ENCODE measurements at places on chromosomes 5 and 9.

- DNase-seq, result no peak
Measured at GRCh38 chr9:13615660-13616490, 336.4 kb upstream of the MPDZ start.

- no peak for DNase-seq
Measured at GRCh38 chr9:12060811-12061210, 632.4 kb upstream of the TYRP1 start.

- DNase-seq, result peak; percentile 7
Measured at GRCh38 chr5:98839469-98840383, 66.3 kb downstream of the RGMB start.

DNA sequence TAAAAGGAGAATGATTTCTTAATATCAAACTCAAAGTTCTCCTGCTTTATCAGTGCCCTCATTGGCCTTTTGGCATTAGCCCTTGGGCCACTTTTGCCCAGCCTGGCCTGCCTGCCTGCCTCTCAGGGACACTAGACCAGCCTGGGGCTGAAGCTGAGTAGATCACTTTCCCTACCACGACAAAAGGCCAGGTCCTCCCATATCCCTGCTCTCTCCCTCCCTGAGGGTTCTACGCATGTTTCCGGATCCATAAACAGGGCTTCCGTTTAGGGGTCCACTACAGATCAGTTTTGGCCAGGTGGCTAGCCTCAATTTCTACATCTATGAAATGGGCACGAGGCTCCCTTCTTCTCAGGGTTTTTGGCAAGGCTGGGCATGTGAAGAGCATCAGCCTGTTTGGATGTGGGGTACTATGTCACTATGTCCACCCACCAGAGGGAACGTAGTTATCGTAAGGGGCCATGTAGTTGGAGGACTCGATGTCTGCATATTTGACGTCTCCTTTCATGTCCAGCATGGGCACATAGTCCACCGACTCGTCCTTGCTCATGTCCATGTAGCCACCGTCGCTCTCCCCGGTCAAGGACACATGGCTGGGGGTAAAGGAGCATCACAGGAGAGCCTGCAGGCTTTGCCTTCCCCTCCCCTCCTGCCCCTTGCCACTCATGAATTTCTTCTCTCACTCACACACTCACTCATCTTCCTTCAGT lies 34.0 kb downstream of the PDGFRB start:
- DNase-seq, result no peak

DNA sequence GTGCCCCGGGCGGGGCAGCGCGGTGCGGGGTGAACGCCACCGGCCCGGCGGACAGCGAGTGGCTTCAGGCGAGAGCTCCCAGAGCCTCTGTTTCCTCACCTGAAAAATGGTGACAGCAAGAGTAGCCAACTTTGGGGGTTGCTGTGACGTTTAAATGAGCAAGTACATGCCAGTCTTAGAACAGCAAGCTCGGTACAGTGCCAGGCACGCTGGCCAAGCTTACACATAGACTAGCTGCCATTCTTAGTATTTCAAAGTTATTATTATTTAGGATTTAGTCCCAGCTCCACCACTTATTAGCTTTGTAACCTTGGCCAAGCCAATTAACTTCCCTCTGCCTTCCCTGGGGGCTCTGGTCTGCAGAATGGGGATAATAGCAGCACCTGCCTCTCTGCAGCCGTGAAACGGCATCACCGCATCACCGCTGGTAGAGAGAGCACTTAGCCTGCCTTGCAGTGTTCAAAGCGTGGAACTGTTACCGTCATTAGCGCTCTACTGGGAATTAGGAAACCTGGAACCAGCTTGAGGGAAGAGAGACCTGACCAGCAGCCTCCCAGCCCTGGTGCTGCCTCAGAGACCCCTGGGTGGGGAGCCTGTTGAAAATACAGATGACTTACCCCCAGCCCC lies at the start of gene C9orf50:
Gene C9orf50, minus strand, starts transcription at position 433 of the 627 bp plus-strand sequence. CDS start 527 bp downstream, outside the sequence.
- DNase-seq, result no peak

DNA sequence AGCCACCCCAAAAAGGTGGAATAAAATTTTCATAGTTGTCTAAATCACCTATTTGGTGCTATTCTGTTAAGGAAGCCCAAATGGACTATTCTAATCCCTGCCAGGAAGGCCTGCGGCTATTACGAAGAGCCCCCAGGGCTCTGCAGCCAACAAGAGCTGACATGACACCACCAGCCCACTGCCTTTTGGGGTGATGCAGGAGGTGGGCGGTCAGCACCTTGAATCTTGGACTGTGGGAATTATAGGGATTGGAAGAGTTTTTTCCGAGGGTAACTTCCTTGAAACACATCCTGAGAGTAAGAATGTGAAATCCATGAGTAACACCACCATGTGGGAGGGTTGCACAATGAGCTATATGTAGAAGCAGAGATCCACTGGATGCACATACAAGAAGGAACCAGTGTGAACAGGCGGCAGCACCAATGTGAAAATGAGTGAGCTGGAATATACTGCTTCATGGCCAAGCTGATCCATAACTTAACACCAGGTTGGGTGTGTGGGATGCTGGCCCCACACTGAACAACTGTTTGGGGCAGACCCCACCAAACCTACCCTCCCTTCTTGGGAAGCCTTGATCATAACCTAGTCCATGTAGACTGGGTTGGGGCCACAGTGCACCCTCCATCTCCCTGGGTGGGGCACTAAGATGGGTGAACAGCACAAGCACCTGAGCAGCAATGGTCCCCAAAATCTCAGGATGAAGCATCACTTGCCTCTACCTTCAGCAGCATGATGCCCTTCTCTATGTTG lies 239.0 kb downstream of the FSTL4 start:
- DNase-seq, result no peak

- DNase-seq, result no peak
Measured at GRCh38 chr5:42015681-42016080, 90.6 kb downstream of the FBXO4 start.

GRCh38 chr5:7375457-7375856 lies 20.5 kb upstream of the ADCY2 start:
- DNase-seq, result no peak

Measured in activated CD4-positive, alpha-beta T cell treated with anti-CD3 and anti-CD28 coated beads, Interleukin-10, Interleukin-2, amounts not matched to agents 100 ng/mL and 50 ng/mL, durations not matched to agents 16 hours and 8 hours (primary cell).